Activated CD4-positive, alpha-beta T cell treated with anti-CD3 and anti-CD28 coated beads, Interleukin-2, amount 50 U/mL, for 24 hours (primary cell): ENCODE measurements at places on chromosomes 6 and 20.

DNA sequence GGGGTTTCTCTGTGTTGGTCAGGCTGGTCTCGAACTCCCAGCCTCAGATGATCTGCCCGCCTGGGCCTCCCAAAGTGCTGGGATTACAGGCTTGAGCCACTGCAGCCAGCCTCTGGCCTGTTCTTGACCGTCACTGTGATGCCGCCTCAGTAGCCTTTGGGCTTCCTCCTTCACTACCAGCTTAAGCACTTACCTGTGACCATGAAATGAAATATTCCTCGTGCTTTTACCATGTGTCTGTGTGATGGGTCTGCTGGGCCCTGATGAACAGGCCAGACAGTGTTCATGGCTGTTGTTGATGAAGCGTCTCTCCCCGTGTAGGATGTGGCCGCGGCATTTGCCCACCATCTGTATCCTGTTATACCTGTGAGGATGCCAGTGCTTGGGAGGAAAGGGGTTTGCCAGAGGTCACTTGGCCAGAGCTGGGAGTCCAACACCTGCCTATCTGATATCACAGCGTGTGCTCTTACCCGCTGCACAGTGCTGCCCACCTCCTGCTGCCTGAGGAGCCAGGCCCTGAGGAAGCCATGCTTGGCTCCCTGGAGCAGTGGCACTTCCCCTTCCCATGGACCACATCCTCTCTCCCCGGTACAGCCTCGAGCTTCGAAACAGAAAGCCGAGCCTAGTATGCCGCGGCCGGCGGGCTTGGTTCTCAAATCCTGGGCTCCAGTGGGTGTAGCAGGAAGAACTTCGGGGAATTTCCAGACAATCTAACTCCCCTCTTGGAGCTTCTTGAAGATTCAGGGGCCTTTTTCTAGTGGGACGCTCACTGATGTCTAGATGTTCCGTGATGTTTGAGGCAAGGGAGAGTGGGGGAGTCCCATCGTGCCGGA is 167.9 kb downstream of the ZDHHC14 start:
- DNase-seq = no peak

GRCh38 chr20:49030954-49031619 is 15.0 kb upstream of the CSE1L start:
- no peak for DNase-seq

DNA sequence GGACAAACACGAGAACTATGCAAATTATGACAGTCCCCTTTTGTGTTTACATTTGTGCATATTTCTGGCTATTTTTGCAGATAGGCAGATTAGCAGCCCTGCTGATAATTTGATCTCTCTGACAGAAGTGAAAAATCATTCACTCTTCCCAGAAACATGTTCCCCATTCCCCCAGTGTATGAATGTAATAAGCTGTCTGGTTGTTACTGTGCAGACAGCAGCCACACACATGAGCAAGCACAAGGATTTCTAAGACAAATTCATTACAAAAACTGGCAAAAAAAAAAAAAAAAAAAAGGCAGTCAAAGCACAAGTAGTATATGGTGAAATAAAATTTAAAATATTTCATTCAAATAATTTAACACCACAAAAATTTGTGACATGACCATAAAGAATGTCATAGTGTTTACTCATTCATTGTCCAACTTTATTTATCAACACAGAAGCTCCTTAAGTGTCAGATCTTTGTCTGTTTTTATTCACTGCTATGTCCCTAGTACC is 95.5 kb upstream of the VGLL2 start:
- DNase-seq = no peak

GRCh38 chr6:37850728-37851285 is 31.3 kb downstream of the ZFAND3 start:
- no peak for DNase-seq

DNA sequence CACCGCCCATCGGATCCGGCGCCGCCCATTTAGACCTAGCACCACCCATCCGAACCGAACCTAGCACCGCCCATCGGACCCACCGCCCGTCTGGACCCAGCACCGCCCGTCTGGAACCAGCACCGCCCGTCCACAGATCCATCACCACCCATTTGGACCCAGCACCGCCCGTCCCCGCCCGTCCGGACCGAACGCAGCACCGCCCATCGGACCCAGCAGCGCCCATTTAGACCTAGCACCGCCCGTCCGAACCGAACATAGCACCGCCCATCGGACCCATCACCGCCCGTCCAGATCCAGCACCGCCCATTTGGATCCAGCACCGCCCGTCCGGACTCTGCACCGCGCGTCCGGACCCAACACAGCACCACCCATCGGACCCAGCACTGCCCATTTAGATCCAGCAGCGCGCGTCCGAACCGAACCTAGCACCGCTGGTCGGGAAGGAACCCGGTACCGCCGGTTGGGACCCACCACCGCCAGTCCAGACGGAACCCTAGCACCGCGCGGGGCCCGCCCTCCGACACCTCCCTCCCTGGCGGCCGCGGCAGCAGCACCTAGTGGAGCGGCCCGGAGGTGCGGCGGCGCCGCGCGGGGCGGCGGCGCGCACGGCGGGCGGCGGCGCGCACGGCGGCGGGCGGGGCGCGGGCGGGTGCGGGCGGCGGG is 348 bp upstream of the AFDN start:
- DNase-seq = peak; percentile 52

DNA sequence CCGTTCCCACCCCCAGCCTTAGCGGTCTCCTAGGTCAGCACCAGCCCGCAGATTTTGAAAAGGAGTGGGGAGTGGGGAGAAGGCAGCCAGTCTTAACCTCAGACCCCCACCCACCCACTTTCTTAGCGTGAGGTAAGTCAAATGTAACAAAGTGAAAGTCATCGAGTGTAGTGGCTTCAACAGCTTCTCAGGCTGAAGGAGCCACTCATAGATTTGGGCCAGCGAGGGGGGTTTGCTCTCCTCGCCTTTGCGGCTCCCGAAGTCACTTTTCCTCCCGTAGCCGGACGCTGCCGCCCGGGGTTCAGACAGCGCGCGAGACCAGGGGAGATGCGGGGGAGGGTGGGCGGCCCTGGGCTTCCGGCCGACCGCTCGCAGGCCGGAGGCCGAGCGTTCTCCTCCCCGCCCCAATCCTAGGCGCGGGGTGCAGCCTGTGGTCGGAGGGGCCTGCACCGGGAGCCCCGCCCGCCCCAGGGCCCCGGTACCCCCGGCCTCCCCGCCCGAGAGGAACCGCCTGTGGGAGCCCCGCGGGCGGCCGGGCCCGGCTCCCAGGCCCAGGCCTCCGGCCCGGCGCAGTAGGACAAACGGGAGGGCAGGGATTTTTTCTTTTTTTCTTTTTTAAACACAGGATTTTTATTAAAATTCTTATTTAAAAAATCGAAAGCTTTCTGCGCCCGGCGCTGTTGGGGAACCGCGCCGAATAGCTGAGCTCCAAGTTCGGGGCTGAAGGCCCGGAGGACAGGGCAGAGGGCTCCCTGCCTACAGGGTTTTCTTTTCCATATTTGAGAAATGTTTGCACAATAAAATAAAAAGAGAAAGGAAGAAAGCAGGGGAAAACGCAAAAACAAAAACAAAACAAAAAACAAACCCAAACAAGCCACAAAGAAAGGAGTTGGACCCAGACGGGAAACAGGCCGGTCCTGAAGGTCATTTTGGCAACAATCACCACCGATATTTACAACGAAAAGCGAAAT is 3.2 kb downstream of the NKX2-2 start:
- no peak for DNase-seq

DNA sequence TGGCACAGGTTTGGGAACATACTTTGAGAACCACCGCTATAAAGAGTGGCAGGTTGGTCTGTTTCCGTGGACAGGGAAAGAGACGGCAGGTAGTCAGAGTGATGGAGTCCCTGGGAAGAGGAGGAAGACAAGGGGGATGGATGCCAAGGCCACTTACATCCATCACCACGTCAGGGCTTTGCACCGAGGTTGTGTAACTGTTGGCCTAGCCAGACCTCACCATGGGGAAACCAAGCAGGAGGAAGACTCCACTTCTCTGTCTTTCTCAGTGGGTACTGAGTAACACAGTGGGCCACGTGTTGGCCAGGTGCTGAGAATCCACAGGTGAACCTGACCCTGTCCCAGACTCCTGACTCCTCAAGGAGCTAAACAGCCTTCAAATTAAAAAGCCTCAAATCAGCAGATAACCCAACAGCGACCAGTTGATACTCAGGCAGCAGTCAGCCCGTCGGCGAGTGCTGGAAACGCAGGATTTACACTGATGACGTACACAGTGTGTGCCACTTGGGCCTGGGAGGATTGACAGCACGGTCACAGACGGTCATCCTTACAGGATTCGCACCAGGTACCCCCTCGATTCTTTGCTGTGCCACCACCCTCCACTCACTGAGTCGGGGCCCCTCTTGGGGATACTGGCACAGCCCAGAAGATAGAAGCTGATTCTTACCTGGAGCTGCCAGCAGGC is 134.6 kb upstream of the SNX9 start:
- no peak for DNase-seq

- DNase-seq = no peak
These were observed 770 bp downstream of the KIF3B start for GRCh38 chr20:32278199-32278643.

DNA sequence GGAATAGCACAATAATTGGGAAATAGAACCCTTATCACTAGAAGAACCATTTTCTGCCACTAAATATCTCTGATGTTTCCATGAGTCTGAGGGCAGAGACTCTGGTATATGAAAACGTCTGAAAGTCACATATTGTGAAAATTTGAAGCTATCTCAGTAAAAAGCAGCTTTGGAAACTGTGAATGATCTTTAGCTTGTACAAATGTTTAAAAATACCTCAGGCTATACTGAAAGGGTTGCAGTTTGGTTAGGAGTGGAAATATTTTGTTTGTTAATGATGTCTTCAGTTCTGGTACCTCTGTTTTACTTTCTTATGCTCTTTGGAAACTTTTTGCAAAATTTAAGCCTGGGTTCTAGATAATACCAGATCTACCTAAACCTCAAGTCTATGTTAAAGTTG is 135.0 kb downstream of the SLC16A10 start:
- no peak for DNase-seq

GRCh38 chr20:62828051-62828450 is 11.2 kb downstream of the COL9A3 start:
- DNase-seq = no peak

DNA sequence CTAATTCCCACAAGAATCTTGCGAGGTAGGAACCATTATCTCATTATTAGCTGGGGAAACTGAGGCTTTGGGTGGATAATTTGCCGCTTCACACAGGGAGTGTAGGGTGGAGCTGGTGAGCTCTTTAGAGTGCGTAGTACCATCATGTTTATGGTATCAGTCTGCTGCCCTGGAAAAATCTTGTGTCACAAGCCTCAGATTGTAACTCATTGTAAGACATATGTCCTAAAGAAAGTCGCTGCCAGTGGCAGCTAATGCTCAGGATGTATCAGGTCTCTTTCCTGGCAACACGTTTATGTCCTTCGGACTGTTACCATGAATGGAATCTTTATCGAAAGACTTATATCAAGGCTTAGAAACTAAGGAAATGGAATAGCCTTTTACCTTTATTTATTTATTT is 1.9 kb downstream of the ZFAND3 start:
- DNase-seq = no peak

DNA sequence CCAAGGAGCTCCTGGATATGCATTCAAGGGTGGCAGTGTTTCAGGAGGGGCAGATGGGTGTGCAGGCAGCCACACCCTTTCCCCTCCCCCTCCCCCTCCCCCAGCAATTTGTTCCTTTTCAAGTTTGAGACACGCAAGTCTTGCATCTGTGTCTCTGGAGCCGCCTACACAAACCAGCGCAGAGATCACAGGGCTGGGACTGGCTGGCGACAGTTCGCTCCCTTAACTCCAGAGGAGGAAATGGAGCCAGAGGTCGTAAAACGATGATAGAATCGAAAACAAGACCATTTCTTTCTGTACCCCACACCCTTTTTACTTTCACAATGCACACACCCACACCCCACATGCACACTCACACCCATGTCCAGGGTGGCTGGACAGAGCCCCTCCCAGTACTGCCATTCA is 163.1 kb downstream of the LY86 start:
- DNase-seq = no peak

DNA sequence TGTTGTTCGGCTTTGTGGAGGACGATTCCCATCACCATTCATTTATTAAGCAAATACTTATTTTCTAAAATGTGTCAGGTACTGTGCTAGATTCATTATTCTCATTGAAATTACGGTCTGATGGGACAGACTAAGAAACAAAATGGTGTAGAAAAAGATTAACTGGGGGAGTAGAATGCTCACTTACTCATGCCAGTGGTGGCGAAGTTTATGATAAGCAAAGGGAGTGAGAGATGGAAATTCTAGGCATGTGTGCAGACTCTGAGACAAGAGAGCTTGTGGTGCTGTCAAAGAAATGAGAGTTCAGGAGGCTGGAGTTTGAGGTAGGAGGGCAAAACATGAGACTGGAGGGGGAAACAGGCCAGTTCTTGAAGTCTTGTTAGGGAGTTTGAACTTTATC is 896 bp downstream of the RPP21 start:
- no peak for DNase-seq

- no peak for DNase-seq
These were observed 596 bp downstream of the GATA5 start for GRCh38 chr20:62475027-62475771.

DNA sequence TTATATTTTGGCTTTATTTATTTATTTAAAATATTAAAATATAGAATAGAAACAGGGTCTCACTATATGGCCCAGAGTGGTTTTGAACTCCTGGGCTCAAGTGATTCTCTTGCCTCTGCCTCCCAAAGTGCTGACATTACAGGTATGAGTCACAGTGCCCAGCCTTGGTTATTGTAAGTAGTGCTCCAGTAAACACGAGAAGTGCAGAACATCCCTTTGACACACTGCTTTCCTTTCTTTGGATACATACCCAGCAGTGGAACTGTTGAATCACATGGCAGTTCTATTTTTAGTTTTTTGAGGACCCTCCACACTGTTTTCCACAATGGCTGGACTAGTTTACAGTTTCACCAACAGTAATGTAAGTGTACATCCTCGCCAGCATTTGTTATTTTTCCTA is 203.9 kb downstream of the PHF3 start:
- no peak for DNase-seq

GRCh38 chr20:45344168-45344860 is 3.9 kb downstream of the SDC4 start:
- no peak for DNase-seq

DNA sequence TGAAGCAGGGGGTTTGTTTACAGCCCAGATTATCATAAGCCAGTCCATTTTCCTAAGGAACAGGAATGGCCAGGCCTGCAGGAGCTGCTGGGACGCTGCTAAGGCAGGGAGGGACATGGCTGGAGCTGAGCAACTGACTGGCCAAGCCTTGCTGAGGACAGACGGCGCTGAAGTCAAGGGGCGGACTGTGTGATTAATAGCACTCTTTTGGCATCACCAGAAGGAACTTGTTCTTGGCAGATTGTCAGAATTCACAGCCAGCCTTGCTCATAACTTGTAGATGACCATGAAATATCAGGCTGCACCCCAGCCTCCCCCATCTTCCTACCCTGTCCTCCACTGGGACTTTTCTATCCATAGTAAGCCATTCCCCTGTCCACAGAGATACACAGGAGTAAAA is 218.8 kb upstream of the RNF24 start:
- DNase-seq = no peak

GRCh38 chr20:50056408-50056926 is 56.5 kb downstream of the UBE2V1 start:
- no peak for DNase-seq

DNA sequence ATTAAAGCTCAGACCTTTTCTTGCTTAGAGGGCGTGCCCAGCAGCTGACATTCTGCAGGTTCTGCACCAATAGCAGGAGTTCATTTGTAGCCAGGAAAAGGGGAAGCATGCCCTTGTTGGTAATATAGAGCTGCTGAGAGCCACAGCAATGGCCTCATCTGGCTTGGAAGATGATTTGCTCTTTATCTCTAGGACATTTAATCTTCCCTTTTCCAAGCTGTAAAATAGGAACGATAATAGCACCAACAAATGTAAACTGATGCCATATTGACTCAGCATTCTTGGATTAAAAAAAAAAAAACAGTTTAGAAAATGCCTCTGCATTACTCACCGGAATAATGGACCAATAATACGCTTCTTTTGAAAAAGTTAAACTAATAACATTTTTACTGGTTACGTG is 93.4 kb upstream of the SLC2A12 start:
- DNase-seq = no peak
